Stimulated activated CD4-positive, alpha-beta T cell treated with anti-CD3 and anti-CD28 coated beads, Interleukin-15, amount 100 ng/mL, for 48 hours (primary cell): ENCODE measurements at places on chromosomes 2 and 18.

DNA sequence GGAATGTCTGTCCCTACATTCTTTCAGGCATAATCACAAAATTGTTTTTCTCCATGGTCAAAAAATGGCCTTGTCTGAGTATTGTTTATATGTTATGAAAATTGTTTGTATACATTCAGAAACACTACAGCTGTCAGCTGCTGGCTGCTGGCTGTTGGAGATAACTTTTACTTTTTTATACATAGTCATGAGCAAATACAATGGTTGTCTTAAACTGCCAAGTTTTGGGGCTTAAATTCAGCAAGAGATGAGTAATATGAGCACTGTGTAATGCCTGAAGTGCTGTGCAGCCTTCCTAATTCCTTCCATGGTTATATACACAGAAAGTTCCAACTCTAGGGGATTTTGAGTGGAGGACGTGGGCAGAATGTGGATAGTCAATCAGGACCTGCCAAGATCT is 168.9 kb upstream of the RMP24 start:
- DNase-seq = no peak

GRCh38 chr2:47206181-47206580 is 51.1 kb upstream of the STPG4 start:
- no peak for DNase-seq

- DNase-seq = no peak
These were observed 6.0 kb upstream of the DNAH7 start for GRCh38 chr2:196074631-196075030.

DNA sequence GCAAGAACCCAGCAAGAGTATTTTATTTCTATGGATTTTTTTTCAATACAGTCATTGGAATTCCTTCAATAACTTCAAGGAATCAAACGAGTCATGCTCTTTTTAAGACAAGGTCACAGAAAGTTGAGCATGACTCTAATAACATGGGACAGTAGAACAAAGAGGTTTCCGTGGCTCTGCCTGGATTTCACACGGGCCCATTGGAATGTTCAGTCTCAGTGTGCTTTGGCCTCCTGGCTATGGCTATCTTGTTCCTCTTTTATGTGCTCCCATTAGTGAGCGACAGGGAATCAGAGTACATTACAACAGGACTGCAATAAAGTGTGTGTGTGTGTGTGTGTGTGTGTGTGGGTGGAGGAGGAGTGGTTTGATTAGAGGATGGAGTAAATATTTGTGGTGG is 312.4 kb downstream of the DCC start:
- DNase-seq = no peak

DNA sequence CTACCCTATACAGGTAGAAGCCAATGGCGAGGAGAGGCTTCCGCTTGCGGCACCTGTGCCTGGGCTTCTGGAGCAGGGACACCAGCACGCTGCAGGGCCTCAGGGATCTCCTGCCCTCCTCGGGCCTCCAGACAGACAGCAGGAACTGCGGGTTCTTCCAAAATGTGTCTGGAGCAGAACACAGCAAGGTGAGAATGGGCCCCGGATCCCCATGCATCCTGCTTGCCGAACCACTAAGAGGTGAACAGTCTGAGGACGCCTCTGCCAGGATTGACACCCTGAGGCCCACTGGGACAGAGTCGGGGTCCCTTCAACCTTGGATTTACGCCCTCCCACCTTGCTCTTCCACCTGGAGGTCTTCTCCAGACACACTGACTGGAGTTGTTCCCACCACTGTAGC is 25.4 kb downstream of the CAPN14 start:
- no peak for DNase-seq

GRCh38 chr2:219560037-219560892 is 11.1 kb downstream of the OBSL1 start:
- DNase-seq = no peak

GRCh38 chr2:64914735-64915509 is 74.3 kb upstream of the SLC1A4 start:
- DNase-seq = no peak

GRCh38 chr18:28284132-28284531 is 107.2 kb upstream of the CDH2 start:
- no peak for DNase-seq

- no peak for DNase-seq
These were observed 245.3 kb downstream of the STK39 start for GRCh38 chr2:168002021-168002553.

DNA sequence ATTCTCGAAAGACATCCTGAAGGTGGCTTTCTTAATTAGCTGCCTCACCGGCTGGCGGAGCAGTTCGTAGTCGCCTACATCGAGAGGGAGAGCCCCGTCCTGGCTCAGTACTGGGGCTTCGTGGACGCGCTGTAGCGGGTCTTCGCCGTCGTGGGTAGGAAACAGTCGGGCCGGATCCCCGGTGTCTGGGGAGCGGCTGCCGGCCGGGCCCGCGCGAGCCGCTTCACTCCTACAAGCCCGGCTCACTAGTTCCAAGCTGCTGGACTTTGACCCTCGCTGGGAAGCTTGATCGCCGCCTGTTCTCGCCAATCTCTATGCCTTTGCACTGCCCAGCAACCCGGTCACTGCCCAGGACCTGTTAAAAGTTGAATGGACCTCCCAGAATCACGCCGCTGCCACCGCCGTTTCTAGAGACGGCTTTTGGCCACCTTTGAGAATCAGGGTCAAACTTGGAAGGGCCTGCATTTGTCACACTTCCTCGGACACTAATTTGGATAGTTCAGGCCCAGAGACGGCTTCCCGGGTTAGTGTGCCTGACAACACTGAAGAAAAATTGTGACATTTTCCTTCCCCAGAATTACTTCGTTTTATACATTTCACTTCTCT is 41.4 kb upstream of the AKAIN1 start:
- DNase-seq = peak; percentile 12

GRCh38 chr18:45549290-45549689 is 66.0 kb upstream of the SLC14A2 start:
- DNase-seq = no peak

DNA sequence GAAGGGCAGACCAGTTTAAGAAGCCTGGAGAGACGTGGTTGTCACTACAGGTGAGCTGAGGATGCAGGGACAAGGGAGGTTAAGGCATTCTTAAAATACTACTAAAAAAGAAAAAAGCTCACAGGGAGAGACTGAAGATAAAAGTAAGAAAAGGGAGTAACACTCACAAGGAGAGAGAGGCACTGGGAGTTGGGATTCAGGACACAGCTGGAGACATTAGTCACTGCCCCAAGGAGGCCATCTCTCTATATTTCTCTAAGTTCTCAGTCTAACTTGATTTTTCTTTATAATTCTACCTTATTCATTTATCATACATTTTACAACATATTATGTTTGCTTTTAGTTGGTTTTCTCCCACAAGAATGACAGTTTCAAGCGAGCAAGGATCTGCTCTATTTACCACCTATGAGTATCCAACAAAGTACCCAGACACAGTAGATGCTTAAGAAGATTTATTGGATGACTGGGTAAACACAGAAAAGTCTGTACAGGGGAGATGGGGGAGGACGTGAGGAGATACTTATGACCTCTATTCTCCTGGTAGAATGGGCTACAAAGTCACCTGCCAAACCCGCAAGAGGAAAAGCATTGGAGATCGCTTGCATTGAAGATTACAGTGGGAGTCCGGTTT is 2.2 kb downstream of the SERPINE2 start:
- DNase-seq = no peak

GRCh38 chr2:235551965-235552364 is 58.1 kb downstream of the AGAP1 start:
- DNase-seq = no peak

DNA sequence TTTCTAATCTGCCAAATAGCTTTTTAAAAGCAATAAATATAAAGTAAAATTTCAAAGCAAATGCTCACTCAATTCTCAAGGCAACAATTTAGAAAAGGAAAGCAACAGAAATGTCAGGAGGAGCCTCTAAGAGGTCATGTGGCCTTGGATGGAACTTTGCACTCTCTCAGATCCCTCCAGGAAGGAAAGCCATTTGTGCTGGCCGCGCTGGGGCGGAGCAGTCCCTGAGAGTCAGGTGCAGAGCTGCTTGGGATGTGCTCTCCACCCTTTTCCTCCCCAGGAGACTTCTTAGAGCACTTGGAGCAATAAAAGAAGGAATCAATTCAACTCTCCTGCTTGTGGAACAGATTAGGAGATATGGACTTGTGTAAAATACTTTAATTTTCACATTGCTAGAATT is 379.8 kb upstream of the LINC00305 start:
- DNase-seq = no peak

DNA sequence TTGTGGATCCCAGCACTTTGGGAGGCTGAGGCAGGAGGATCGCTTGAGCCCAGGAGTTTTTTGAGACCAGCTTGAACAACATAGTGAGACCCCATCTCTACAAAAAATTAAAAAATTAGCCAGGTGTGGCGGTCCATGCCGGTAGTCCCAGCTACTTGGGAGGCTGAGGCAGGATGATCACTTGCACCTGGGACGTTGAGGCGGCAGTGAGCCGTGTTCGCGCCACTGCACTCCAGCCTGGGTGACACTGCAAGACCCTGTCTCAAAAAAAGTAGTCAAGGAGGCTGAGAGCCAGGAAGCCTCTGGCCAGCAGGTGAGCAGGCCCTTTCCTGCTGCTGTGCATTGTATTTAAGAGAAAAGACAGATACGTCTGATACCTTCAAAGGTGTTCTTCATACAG is 11.1 kb upstream of the PROC start:
- no peak for DNase-seq

DNA sequence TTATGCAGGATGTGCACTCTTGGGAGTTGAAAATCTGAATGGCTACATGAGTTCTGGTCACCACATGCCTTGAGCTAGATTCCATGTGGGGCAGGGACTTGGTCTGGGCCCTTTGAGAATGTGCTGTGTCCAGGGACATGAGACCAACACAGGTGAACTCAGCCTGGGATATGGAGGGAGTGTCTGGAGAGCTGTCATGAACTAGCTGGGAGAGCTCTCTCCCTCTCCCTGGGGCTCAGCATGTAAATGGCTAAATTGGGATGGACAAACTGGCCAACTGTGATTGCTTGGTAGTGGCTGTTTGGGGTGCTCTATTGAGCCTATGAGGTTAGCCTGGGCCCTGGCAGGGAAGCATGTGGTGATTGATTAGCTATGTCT is 105.1 kb upstream of the HS6ST1 start:
- no peak for DNase-seq

DNA sequence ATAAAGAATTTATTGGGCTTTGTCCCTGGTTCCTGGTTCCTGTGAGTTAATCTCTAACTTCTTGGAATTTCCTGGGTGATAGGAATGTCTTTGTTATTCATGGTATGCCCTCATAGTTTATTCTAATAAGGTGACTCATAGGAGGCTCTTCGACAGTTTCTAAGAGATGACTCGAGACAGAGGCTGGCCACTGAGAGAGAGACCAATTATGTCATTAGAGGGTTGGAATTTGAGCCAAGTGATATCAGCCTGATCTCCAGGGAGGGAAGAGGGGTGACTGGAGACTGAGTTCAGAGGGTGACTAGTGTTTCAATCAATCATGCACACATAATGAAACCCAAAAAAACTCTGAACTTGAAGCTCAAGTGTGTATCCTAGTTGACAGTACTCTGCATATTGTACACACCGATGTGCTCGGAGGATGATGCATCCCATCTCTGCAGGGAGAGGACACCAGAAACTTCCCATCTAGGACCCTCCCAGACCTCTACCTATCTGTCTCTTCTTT is 185.7 kb downstream of the MTCL1 start:
- no peak for DNase-seq

GRCh38 chr18:62037989-62038778 is 145.4 kb upstream of the RNF152 start:
- DNase-seq = no peak

DNA sequence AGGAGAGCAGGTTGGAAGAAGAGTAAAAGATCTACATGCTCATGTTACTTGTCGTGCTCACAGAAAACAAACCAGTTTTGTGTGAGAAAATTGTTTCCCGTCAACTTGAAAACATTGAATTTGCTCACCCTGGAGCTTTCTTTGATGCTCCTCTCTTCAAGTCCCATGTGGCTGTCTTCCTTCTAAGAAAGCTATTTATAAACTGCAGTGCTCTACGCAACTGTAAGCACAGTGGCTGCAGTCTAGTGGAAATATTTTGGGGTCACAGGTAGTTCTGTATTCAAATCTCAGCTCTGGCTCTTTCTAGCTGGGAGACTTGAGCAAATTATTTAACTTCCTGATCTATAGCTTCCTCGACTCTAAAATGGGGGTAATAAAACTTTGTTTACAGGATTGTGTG is 211.8 kb downstream of the PLCL1 start:
- DNase-seq = no peak

DNA sequence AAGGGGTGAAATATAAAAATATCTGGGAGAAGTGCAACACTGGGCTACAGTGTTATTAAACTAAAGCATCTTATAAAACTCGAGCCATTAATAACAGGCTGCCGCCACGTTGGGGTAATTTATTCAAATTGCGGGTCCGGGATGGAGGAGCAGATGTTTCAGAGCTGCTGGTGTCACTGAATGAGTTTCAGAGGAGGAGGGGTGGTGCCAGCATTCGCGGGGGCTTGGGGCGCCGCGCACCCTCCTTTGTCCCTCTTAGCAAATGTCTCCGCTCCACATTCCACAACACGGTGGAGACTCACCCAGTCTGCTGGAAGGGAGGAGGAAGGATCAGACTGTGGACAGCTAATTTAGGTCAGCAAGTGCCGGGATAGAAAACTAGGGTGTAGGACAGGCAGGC is 260.5 kb downstream of the CELF4 start:
- no peak for DNase-seq

GRCh38 chr2:98234776-98235175 is 111.5 kb upstream of the CNGA3 start:
- no peak for DNase-seq

DNA sequence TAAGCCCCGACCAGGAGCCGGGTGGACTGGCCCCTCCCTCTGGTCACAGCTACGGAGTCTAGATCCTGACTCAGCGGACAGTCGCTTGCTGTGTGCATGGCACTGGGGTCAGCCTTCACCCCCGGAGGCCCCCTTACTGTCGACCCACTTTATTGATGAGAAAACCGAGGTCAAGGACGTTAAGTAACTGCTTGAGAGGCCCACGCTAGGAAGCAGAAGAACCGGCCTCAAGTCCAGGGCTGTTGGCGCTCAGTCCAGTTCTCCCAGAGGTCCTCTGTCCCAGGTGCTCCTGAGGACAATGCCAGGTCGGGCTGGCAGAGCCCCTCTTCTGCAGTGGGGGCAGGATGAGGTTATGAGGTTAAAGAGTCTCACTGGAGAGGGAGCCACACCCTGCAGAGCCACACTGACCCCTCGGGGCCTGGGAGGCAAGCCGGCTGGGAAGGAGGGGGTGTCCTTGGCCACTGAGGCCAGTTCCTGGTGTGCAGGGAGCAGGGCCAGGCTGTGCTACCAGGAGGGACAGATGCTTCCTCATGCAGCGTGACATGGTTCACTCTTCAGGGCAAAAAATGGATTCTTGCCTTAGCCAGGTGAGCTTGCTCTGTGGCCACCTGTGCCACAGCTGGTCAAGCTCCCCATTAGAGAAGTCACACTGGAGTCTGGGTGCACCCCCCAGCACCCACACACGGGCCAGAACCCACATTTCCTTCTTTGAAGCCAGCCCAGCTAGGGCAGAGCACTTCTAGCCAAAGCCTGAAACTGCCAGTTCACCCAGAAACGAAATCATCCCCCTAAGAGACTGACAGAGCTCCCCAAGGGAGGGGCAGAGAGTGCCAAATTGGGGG is 47.3 kb upstream of the HPCAL1 start:
- no peak for DNase-seq
